Posterior vena cava (tissue), 2 donors: ENCODE measurements at places on chromosomes 16 and 17. TPM values are rescaled to one million over a fixed set of nuclear protein-coding genes. Genes with fewer than 3 reads are reported as not detected.
A peak's percentile ranks its signal among the peaks of the same experiment; 100 is the strongest.

ACE gene
- total RNA-seq: 9.9 TPM

RCVRN gene
- total RNA-seq: 0.33 TPM

EFNB3 gene
- 0.19 TPM for total RNA-seq

EEF2KMT gene
- 8.8 TPM for total RNA-seq

GRCh38 chr17:75811174-75811573 is 26.6 kb downstream of the UNK start:
- peak; percentile 43 for DNase-seq

DNA sequence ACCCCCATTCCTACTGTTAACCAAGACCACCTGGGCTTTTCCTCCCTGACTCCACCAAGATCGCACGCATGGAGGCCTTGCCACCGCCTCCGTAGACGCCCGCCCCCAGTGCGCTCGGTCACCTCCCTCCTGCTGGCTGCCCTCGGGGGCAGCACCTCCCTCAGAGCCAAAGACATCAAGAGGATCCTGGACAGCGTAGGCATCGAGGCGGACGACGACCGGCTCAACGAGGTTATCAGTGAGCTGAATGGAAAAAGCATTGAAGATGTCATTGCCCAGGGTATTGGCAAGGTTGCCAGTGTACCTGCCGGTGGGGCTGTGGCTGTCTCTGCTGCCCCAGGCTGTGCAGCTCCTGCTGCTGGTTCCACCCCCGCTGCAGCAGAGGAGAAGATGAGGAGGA is 1.2 kb downstream of the EFCAB3 start:
- DNase-seq: no peak

- no peak for DNase-seq
Observed at GRCh38 chr16:9713907-9714306, 468.3 kb downstream of the GRIN2A start.

- DNase-seq: peak; percentile 18
Observed at GRCh38 chr16:84271866-84272265, 22.8 kb upstream of the WFDC1 start.

GRCh38 chr16:79714440-79714839 is 113.9 kb upstream of the MAF start:
- no peak for DNase-seq

DNA sequence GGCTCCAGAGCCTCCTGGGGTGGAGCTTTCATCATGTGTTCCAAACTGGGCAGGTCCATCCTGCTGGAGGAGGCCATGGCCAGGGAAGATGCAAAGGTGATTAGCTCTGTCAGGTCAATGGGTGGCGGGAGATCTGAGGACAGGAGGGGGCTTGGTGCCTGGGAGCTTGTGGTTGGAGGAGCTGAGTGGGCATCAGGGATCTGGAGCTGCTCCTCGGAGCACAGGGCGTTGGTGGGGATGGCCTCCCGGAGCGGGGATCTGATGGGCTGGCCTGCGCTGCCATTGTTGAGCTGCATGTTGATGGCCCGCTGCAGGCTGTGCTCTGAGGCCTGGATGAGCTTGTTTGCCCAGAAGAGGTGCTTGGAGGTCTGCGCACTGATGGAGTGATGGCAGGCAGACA is 6.5 kb downstream of the SPATA32 start:
- DNase-seq: no peak
